Cerebellum (tissue), 4 donors: ENCODE measurements at places on chromosomes 6 and 20.

DNA sequence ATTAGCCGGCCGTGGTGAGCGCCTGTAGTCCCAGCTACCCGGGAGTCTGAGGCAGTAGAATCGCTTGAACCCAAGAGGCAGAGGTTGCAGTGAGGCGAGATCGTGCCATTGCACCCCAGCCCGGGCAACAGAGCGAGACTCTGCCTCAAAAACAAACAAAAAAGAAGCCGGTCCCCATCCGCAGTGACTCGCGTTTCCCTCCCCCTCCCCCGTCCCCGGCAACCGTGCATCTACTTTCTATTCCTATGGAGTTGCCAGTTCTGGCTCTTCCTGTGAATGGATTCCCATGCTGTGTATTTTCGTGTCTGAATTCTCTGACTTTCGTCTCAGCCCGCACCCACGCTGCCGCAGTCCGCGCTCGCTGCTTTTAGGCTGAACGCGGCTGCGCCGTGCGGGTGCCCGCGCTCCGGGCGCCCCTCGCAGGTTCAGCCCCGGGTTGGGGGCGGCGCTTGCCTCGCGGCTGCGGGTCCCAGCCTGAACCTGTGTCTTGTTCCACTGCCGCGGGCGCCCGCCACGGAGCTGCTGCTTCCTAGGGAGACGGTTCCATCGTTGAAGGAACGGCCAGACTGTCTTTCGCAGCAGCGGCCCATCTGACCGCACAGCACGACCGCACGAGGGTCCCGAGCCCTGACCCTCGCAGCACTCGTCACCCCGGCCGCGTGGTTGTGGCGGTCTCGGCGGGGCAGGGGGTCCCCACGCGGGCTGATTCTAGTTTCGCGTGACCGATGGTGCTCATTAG, 1.1 kb upstream of the MRGBP start:
- DNase-seq, result peak; percentile 67

DNA sequence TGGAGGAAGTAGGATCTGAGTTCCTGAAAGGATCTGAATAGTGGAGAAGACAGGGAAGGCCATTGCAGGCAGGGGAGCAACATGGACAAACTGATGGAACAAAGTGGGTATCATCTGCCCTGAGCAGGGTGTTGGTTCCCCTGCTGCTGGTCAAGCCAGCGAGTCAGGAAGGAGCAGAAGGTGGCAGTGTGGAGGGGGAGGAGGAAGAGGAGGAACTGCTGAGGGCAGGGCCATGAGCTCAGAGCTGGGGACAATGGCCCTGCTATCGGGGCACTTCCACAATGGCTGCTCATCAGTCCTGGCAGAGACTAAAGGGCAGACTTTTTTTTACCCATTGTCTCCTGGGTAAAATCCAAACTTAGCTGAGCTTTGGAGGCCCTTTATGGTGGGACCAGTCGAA, 13.6 kb downstream of the CNBD2 start:
- no peak for DNase-seq

- no peak for DNase-seq
Measured at GRCh38 chr6:62280099-62280498, 5.9 kb downstream of the KHDRBS2 start.

DNA sequence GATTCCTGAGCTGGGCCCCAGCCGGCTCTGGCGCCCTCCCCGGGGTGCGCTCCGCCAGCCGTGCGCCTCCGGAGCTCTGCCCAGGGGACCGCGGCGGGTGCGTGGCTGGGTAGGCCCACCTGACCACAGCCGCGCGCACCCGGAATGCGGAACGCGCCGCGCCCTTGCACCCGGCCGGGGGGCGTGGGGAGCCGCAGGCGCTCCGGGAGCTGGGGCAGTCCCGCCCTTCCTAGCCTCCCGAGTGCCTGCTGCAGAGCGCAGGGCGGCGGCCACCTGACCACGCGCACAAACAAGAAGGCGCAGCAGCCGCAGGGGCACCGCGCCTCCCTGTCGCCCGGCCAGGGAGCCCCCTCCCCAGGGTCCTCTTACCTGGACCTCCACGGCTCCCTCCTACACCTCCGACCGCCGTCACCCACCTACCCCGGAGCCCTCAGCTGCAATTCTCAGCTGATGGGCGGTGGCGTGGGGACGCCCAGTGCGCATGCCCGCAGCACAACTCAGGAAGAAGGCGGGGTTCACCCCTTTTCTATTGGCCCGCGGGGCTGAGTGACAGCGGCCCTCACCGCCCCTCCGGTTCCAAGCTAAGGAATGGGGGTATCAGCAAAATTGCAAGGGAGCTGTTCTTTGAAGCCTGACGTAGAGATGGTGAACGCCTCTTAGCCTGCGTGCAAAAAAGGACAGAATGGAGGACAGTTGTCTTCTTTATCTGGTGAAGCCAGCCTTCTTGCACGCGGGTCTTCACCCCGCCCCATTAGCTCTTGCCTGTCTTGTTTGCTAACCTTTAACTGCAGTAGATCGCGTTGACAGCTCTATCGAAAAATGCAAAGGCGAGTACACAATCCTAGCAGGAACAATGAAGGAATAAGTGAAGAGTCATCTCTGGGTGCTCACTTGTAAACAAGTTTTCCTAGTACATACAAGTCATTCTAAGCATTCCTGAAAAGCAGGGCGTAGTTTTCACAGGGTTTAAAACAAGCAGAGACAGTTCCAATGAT, at the start of gene STX7:
Gene STX7, minus strand, starts transcription at position 479 of the 995 bp plus-strand sequence. CDS start 9,586 bp downstream, outside the sequence.
- DNase-seq, result peak; percentile 96

- DNase-seq, result no peak
Measured at GRCh38 chr6:8434727-8435092, 635 bp downstream of the SLC35B3 start.

GRCh38 chr6:125020385-125020784, 58.1 kb downstream of the RNF217 start:
- no peak for DNase-seq

- no peak for DNase-seq
Measured at GRCh38 chr6:121223930-121224329, 110.3 kb downstream of the TBC1D32 start.

GRCh38 chr20:43766385-43766784, 39.6 kb upstream of the GTSF1L start:
- DNase-seq, result peak; percentile 88

- DNase-seq, result no peak
Measured at GRCh38 chr6:63475707-63476106, 96.6 kb upstream of the LOC128125822 start.

- DNase-seq, result no peak
Measured at GRCh38 chr6:31775184-31775583, 1.9 kb downstream of the VWA7 start.

GRCh38 chr6:156150391-156150790, 626.8 kb upstream of the ARID1B start:
- DNase-seq, result no peak

DNA sequence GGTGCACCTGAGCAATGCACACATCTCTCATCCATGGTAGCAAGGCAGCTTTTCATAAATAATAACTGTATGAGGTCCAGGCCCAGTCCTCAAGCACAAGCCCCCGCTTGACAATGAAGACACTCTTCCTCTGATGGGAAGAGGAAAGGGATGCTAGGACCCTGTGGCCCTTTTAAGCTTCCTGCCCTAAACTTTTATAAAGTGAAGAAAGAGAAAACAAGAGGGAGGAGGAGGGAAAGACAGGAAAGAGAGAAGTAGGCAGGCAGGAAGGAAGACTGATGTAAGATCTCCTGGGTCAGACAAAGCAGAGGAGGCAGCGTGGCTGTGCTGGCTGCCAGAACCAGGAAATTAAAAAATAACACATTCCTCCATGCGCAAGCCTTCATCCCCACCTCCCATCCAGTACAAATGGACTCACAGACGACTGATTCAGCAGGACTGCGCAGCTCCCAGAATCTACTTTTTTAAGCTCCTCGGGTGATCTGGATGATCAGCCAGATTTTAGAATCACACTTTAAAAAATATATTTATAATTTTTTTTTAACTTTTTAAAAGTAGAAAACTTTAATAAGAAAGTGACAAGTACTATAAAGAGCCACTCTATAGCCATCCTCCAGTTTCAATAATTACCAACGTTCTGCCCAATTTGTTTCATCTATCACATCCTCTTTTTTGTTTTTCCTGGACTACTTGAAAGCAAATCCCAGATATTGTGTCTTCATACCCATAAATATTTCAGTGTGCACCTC, 16.5 kb downstream of the TNFAIP3 start:
- DNase-seq, result no peak

- DNase-seq, result no peak
Measured at GRCh38 chr6:127914240-127914639, 13.4 kb upstream of the THEMIS start.

DNA sequence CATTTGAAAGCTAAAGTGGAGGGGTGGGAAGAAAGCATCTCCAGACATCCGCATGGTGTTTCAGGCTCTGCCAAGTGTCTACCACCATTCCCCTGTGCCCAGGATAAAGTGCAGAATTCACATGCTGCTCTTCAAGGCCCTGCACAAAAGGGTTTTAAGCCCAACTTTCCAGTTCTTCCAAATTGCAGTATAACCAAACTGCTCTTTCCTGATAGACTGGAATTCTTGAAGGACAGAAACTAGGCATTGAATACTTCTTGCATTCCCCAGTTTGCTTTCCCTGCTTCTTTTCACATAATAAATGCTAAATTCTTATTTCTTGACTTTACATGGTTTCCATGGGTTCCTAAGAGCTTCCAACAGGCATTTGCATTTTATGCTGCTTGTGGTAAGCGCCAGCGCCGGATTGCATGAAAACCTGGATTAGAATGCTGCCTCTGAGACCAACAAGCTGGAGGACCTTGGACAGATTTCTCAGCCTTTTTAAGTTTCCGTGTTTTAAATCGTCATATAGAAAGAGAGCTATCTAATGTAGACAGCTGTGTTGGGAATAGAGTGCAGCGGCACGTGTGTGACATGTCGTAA, 7.9 kb downstream of the SOX4 start:
- no peak for DNase-seq

DNA sequence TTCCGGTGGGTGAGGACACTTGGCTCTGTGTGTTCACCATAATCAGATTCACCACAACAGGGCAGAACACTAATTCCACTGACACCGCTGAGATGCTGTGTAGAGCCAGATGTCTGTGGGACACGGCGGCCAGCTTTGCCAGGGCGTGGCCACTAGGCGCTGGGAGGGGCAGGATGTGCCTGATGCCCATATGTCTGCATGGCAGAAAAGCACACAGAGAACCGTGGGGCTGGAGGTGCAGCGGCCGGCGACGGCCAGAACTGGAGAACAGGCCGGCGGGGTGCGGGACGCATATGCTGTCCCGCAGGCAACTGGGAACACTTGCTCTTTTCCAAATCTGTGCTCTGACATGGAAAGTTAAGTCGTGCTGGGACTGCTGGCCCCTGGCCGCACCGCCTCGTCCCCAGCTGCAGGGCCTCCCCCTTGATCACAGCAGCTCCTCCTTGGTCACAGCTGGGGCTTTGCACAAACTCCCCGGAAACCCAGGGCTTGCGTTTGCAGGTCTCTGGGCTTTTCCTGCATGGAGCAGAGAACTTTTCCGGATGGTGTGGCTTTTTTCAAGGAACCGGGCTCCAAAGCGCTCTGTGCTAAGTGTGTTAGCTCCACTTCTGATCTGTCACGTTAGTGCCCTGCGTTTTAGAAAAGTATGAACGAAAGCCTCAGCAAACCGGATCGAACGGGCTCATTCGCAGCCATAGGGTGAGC, 31.1 kb downstream of the NTSR1 start:
- DNase-seq, result no peak

DNA sequence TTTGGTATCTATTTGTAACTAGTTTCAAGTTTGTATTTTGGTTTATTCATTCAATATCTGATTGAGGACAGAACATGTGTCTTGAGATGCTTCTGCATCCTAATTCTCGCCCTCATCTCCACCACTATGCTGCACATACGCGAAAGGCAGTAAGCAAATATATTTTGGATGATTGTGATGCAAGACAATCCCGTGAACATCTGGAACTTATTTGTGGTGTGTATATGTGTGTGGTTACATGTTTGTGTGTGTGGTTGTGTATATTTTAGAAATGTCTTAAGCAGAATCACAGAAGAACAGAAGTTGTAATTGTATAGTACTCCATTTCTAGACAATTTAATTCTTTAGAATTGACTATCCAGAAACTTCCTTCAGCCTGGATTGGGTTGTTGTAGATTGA, 35.1 kb upstream of the RNF144B start:
- DNase-seq, result no peak

- no peak for DNase-seq
Measured at GRCh38 chr6:170131351-170131750, 159.5 kb downstream of the DLL1 start.

GRCh38 chr6:13700232-13700631, 11.4 kb downstream of the RANBP9 start:
- DNase-seq, result no peak

GRCh38 chr6:142478117-142478516, 176.3 kb downstream of the ADGRG6 start:
- no peak for DNase-seq

DNA sequence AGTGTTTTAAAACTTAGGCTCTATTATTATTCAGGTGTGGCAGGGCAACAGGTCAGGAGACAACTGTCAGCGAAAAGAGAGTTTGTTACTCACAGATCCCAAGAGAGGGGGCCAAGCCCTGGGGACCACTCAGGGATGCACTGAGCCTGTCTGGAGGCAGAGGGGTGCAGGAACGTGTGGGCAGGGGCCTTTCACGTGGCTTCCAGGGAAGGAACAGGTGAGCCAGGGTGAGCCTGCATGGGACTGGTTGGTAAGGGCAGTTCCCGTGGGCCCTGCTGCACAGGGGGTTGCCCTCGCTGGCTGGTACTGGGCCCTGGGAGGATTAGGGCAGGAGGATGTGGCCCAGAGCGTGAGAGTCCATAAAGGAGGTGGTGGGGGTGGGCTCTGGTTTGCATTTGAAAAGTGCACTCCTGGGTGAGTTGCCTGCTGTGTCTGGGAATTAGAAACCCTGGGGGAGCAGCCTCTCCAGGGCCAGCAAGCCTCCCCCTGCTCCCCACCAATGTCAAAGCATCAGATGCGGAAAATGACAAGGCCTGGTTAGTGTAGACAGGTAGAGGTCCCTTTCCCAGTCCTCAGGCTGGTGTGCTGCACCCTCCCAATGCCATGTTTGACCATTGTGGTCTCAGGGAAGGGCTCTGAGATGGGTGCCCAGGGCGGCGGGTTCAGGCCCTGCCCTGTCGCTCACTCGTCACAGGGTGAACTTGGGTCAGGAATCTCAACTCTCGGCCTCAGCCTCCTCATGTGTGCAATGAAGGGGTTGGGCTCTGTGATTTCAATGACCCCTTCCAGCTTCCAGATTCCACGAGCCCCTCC, 127.4 kb upstream of the RPS6KA2 start:
- no peak for DNase-seq
